T-helper 1 cell (primary cell): ENCODE measurements at places on chromosomes 2 and 18.

DNA sequence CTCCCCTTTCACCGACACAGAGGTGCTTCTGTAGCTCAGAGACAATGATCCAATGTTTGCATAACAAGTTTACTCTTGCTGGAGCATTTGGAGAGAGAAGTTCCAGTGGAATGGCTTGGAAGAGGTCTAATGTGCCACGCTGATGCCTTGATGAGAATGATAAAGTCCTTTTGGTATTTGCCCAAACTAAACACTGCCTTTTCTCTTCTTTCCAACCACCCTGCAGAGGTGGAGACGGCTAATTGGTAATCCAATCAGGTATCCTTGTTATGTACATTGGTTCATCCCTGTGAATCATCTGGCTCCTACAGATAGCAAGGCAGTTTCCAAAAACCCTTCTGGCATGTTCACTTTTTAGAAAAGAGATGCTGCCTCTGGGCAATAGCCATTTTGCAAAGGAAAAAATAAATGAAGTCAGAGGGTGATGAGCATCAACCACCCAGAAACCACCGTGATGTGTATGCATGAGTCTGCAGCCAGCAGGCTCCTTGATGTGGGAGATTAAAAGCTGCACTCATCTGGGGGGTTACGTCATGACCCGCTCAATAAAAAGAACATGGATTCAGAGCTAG lies 40.6 kb downstream of the KIAA2012 start:
- DNase-seq: no peak

- no peak for DNase-seq
Measured at GRCh38 chr2:40087927-40088326, 308.9 kb upstream of the THUMPD2 start.

- DNase-seq: no peak
Measured at GRCh38 chr2:223311889-223312680, 260.1 kb downstream of the KCNE4 start.

- no peak for DNase-seq
Measured at GRCh38 chr2:23042216-23042906, 342.6 kb upstream of the KLHL29 start.

- DNase-seq: no peak
Measured at GRCh38 chr2:25389161-25389560, 47.4 kb upstream of the DNMT3A start.

DNA sequence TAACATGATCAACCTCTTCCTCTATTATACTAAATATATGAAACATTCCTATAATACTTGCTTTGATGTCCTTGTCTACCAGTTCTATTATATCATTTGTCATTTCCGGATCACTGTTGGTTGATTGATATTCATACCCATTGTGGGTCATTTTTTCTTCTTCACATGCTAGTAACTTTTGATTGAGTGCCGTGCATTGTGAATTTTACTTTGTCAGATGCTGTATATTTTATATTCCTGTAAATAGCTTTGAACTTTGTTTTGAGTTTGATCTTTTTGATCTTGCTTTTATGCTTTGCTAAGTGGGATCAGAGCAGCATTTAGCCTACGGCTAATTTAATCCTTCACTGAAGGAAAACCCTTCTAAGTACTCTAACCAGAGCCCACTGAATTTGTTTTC lies 168.9 kb upstream of the RAB6C start:
- no peak for DNase-seq

DNA sequence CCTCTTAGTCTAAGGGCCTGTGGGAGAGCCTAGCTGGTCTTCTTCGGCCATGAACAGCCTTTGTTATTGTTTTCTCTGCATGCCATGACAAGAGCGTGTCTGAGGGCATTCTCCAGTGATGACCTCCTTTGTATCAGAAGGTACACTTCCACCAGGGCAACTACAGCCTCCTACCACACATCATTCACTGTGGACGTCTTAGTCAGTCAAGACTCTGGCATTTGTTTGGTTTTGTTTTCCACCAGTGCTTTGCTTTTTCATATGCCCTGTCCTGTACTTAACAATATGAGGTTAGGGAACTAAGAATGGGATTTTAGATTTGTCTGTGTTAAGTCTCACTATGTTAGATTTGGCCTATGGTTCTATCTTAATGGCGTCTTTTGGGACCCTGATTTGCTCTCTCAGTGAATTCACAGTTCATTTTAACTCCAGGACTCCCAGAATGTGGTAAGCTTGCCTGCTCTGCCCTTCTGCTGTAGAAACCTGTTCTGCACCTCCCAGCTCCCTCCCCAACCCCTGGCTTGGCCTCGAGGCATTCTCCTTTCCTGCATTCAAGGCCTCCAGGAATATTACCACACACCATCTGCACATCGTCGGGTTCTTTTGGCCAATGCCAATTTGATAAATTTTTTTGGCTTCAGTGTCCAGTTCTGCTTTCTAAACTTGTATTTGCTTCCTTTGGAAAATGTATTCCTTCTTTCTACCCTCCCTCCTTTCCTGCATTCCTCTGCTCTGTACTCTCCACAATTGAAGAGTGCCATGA lies 42.8 kb upstream of the IL1R1 start:
- DNase-seq: no peak

DNA sequence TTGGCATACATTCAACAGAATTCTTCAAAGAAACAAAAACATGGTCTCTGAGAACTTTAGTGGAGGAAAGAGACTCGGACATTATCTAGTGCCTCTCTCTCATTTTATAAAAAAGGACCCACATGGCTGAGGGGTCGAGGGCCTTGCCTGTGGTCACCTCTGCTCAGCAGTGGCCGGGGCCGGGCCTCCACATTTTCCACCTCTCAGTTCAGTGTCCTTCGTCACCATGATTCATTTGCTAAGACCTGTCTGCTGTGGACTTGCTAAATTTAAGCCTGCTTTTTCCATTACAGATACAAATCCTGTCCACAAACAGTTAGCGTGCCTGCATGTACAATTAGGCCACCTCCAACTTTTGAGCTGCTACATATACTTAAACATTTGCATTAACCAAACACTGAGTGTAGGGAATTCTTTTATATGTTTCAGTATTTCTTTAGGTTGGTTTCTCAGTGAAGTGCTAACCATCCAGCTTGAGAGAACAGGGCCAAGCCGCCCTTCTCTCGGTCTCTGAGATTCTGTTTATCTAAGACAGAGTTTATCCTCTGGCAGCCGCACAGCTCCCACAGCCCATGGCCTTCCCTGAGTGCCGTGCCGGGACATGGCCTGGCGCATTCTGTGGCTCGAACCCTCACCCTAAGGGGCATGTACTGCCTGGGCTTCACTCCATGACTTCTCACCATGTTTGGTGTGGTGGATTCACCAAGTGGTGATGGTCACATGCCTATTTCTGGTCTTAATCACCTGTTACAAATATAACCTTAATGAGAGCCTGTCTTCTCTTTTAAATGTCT lies 46.2 kb downstream of the COA5 start:
- no peak for DNase-seq

GRCh38 chr18:79071503-79072210 lies 2.5 kb downstream of the ATP9B start:
- no peak for DNase-seq

GRCh38 chr2:44548221-44549098 lies 186.7 kb downstream of the CAMKMT start:
- DNase-seq: no peak

GRCh38 chr2:13604951-13605661 lies 888.4 kb downstream of the TRIB2 start:
- DNase-seq: no peak

GRCh38 chr2:240000671-240001070 lies 24.5 kb downstream of the NDUFA10 start:
- no peak for DNase-seq

DNA sequence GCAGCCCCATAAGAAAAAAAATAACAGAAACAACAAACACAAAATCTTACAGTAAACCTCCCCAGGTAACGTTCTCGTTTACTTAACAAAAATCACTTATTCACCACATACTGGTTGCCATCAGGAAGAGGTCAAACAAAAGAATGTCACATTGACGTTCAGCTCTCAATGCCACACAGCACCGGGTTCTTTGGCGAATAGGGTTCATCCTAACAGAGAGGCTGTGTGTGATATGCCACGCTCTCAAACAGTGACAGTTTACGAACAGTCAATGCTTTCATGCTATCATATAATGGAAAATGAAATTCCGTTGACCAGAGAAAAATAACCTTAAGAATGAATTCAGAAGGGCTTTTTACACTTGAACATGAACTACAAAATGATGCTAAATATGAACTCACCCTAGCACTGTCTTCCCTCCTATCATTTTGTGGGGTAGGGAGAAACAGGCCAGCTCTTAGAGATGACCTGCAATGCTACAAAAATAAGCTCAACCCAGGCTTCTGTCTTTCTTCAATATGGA lies 2.0 kb downstream of the TMEM163 start:
- no peak for DNase-seq

GRCh38 chr2:44098050-44098449 lies 70.6 kb upstream of the PPM1B start:
- DNase-seq: no peak

DNA sequence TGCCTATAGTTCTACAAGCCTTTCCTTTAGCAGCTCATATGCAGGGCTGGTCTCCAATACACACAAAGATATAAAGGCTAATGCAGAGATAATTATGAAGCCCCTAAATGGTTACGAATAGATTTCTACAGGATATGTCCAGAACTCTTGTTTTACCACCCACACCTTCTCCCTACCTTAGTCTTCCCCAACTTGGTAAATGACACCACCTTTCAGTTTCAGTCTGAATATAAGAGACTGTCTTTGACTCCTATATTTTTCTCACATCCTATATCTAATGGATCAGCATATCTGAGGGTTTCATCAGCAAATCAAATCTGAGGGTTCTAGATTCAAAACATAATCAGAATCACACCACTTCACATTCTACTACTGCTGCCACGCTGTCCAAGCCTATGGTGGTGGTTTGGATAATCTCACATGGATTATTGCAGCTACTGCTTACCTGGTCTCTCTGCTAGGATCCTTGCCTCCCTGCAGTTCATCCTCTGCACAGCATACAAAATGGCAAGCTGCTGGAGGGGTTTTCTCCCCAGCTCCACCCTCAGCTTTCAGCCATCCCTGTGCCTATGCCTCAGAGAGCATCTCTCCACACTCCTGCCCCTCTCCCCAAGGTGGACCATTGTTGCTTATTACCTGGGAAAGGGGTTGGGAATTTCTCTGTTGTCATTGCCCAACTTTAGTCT lies 178.0 kb upstream of the SPOPL start:
- no peak for DNase-seq

GRCh38 chr18:44290366-44290977 lies 390.2 kb upstream of the SETBP1 start:
- no peak for DNase-seq

- DNase-seq: no peak
Measured at GRCh38 chr2:219172231-219173154, 2.7 kb upstream of the SLC23A3 start.

DNA sequence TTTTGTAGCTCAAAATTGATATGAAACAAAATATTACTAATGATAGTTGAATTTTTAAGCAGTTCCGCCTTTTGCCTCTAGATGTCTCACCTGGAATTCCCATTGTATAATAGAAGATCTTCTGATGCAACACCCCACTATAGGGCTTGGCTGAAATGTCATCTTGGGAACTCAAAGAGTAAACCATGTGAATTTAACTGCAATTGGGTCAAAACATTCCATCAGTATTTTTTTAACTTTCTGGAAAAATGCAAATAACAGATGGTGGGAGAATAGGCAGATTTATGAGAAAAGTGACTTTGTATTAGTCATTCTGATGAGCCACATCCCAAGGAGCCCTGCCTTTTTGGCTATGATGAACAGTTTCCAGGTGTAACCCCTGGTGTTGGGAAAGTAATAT lies 489.9 kb downstream of the NYAP2 start:
- no peak for DNase-seq

- DNase-seq: no peak
Measured at GRCh38 chr2:32627441-32627813, 423 bp upstream of the TTC27 start.

DNA sequence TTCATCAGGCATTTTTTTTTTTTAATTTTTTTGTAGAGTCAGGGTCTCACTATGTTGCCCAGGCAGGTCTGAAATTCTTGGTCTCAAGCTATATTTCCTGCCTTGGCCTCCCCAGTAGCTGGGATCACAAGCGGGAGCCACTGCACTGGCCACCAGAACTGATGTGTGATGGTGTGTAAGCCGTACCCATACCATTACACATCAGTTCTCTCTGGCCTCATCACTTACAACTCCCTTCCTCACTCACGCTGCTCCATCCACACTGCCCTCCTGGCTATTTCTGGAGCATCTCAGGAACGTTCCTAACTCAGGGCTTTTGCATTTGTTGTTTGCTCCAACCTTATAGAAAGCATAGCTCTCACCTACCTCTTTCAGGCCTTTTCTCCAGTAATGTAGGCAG lies 834.5 kb upstream of the ID2 start:
- DNase-seq: no peak

GRCh38 chr2:65368468-65368867 lies 63.9 kb downstream of the SPRED2 start:
- no peak for DNase-seq

DNA sequence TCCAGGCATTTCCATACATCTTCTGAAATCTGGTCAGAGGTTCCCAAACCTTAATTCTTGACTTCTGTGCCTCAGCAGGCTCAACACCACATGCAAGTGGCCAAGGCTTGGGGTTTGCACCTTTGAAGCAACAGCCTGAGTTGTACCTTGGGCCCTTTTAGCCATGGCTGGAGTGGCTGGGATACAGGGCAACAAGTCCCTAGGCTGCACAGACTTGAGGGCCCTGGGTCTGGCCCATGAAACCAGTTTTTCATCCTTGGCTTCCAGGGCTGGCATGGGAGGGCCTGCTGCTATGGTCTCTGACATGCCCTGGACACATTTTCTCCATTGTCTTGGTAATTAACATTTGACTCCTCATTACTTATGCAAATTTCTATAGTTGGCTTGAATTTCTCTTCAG lies 988.8 kb upstream of the CNTNAP5 start:
- no peak for DNase-seq

DNA sequence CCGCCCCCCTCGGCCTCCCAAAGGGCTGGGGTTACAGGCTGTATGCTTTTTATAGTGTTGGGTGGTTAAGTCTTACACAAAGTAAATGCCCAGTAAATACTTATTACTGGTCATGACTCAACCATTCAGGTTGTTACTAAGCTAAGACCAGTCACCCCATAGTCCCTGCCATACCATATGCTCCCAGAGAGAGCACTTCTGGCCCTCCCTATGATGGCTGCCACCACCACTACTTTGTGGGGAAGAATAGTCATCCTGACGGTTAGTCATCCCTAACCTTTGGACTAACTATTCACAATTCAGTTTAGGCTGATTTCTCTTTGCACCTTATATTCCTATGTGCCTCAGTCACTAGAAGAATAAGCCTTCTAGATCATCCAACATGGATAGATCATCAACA lies 42.0 kb upstream of the MSH2 start:
- DNase-seq: no peak

DNA sequence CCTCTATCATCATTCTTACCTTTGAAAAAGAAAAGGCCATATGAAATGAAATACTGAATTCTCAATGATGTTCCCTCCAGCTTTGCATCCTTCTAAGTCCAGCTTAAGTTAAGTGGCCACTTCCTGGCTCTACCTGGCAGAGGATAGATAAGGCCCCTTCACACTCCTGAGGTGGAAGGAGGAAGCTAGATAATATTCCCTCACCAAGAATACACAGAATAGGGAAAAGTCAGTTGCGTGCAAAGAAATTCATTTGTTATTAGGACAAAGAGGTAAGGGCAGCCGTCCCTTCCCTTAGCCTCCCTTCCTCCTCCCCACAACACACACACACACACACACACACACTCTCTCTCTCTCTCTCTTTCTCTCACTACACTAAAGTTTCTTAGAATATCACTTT lies 37.5 kb downstream of the OLA1 start:
- DNase-seq: no peak

- peak; percentile 94 for DNase-seq
Measured at GRCh38 chr18:46250084-46250811, 146.1 kb downstream of the HAUS1 start.

- peak; percentile 38 for DNase-seq
Measured at GRCh38 chr2:105809097-105809473, 64.4 kb downstream of the NCK2 start.

GRCh38 chr2:25044990-25045389 lies 3.1 kb downstream of the EFR3B start:
- no peak for DNase-seq
